ENCODE measurements at places on chromosomes 3 and 15.
A peak's percentile ranks its signal among the peaks of the same experiment; 100 is the strongest.

DNA sequence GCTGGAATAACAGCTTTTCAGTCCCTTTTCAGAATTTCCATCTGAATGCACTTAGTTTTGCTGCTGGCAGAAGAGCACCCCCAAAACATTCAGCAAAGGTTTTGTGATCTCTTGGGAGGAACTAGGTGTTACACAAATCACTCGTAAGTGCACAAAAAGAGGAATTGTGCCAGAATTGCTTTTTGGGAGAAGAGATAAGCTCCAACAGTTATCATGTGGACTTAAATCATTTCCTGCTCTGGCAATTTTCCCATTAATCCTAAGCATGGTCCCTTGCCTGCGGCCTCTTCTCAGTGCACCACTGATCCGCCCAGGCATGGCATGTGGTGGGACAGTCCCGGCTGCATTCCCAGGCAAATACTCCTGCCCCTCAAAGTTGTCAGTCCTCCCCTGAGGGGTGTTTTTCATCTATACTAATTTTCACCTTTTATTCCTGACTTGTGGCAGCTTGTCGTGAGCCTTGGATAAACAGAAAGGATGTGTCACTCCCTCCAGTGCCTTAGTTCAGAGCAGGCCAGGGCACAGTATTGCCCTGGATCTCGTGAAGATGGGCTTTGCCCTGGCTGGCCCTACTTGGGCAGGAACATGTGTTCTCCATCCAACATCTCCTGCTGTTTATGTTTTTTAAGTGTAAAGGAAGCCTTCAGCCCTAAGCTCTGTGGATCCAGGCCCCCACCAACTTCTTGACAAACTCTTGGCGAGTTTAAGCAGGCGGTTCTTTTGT lies 44.6 kb upstream of the VILL start:
- peak; percentile 93 for DNase-seq

GRCh38 chr15:88981244-88982215 lies 68.4 kb upstream of the MFGE8 start:
- DNase-seq: peak; percentile 61

DNA sequence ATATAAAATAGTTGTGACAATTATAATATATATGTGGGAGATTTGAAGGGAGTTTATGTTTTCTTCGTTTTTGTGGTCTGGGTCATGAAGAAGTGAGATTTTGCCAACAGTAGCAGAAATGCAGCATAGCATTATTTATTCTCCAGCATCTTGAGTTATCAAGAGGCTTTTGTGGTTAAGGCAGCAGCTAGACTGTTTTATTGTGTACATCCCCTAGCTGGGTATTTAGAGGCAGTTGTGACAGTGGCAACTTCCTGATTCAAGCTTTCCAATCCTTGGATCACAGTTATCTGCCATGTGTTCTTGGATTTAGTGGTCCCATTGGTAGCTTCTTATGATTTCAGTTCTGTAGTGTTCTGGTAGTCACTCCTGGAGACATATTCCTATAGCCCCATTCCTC lies 29.0 kb downstream of the ARIH1 start:
- DNase-seq: no peak

DNA sequence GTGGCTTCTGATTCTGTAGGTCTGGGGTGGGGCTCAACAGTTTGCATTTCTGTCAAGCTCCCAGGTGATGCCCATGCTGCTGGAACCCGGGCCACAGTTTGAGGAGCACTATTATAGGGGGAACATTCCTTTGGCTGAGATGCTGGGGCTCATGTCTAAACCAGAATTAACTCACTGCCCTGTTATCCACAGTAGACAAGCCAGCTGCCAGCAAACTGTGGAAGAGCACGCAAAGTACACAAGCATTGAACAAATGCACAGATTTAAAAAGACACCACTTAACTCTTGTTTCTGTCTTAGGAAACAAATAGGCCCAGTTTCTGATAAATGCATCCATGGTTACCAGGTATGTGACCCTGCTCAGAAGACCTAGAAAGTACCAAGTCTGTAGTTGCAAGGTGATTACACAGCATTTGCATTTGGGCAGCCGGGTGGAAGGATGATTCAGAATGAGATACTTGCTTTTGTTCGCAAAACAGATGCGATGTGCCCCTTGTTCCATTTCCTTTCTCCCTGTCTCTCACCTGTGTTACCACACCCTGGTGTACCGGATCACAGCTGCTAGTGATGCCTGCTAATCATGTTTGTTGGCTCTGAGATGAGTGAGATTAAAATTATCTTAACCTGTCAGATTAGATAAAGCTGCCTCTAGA lies 12.4 kb downstream of the GYG1 start:
- no peak for DNase-seq

- peak; percentile 96 for DNase-seq
These were observed 41.6 kb downstream of the MRAS start for GRCh38 chr3:138389841-138390581.

- DNase-seq: no peak
These were observed 78.4 kb upstream of the WNT5A start for GRCh38 chr3:55565521-55565920.

DNA sequence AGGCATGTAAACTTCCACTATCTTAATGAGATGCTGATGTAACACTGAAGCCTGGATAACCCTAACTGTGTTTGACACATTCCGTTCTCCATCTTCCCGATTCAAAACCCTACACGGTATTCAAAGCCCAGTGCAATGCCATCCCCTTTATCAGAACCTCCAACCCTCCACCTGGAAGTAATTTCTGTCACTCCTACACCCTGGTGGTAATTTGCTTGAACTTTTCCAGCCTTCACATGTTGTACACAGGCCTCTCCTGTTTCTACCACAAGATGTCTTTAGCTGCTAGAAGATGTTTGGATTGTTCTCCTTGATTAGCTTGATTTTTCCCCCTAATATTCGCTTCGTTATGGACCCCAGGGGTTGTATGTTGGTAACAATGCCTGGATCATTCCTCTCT lies 208.9 kb downstream of the CHST2 start:
- no peak for DNase-seq

DNA sequence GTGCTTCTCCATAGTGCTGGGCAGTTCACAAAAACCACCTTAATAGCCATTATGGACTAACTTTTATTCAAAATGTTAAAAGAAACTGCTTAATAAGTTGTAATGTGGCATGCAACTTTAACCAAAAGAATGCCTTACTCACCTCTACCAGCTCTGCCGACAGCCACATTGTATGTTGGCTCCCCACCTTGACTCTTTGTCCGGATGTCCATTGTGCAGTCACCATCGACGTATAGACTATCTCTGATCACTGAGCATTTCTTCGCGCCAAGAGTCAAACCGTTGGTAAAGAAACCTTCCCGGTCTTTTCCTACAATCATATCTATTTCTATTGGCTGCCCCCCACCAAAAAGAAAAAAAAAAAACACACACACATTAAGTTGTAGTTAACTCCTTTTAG lies 2.5 kb downstream of the PFN2 start:
- DNase-seq: peak; percentile 16

DNA sequence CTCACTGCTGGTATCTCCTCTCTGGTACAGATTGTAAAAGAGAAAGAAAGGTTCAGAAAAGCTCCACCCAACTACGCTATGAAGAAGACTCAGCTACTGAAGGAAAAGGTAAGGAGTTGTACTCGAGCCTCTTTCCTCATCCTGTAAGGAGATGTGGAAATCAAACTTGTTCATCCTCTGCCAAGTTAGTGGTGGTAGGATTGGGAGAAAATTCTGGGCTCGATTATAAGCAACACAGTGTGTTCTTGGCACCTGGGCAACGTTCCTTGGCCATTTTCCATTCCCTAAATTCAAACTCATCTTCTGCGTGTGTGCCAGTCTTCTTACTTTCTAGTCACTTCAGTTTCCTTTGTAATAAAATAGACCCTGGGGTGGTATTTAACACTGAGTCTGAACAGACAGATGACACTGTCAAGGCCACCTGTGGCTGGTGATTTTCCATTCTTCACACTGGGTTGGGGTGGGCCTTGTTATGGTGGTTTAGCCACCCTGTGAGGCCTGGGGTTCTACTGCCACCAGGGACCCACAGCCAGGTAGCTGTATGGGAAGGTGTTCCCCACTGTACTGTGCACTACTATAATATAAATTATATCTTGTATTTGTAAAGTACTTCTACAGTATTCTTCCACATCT lies 17.1 kb upstream of the ITPKA start:
- DNase-seq: no peak

DNA sequence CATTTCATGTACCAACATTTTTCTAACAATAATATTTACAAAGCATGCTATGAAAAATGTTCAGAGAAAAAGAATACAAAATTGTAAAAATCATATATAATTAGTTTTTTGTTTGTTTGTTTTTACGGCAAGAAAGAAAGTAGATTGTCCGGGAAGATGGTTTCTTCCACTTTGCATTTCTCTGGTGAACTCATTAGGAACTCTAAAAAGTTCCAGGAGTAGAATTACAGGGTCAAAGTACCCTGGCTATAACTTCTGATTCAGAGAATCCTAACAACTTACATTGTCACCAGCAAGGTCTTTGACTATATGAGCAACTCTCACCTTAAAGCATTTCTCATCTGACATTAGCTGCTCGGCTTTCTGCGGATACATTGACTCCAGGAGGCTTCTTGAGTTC lies 196.7 kb downstream of the PDE8A start:
- DNase-seq: no peak

GRCh38 chr3:143436231-143436930 lies 316.8 kb downstream of the CHST2 start:
- peak; percentile 51 for DNase-seq

- DNase-seq: no peak
These were observed 146.1 kb upstream of the KBTBD8 start for GRCh38 chr3:66851894-66852613.

Data from EH (cell line).